ENCODE measurements at places on chromosomes 3 and 15.

DNA sequence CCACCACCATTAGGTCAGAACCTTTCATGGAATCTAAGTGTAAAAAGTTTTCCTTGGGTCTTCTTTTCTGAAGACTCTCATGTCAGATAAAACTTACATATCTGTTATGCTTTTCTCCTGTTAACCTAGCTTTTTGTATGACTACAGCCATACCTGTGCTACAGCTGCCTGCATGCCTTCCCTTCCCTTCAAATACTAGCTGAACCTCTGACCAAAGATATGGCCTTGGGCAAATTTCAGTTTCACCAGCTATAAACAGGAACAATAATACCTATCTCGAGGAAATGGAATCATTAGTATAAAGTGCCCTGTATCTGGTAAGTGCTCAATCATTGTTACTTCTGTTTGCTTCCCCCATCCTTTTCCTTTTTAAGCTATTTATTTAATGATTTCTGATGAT is 25.0 kb downstream of the GLB1 start:
- no peak for DNase-seq

DNA sequence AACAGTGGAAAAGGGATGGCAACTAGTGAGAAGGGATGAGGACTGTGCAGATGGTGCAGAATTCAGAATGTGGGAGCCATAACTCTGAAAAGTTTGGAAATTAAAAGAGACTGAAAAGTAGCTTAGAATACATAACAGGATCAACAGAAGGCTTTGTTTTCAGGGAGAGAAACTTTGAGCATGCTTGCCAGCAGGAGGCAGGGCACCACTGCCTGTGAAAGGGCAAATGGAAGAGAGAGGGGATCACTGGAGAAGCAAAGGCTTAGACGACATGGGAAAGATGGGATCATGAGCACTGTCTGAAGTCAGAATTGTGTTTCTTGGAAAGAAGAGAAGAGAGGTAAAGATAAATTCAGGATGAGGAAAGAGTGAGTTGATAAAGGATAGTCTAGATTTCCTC is 99.6 kb downstream of the ABI3BP start:
- no peak for DNase-seq

DNA sequence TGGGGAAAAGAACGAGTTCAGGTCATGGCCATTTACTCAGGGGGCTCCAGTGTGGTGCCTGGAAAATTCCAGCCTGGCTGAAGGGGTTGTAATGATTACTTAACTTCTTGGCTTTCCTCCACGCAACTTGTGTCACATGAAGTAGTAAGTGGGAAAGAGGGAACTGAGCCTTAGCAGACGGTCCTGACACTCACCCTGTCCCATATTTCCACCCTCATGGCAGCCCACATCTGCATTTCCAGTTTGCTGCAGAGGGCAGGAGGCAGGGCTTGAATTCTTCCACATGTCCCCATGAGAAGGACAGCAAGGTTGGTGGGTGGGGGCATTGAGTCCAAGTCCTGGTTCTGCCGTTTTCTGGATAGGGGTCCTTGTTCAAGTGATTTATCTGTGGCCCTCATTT is 7.8 kb upstream of the CAMP start:
- DNase-seq: no peak

- no peak for DNase-seq
These were observed 810.2 kb upstream of the ALCAM start for GRCh38 chr3:104556372-104557078.

GRCh38 chr15:28107111-28107903 is 8.2 kb upstream of the OCA2 start:
- DNase-seq: no peak

Measured in activated T-cell treated with anti-CD3 and anti-CD28 coated beads for 1 hour (primary cell).